ENCODE measurements at places on chromosomes 16 and 17.

- no peak for DNase-seq
Measured at GRCh38 chr17:59763861-59764260, 56.4 kb downstream of the VMP1 start.

GRCh38 chr17:32275060-32276042 lies 9.7 kb downstream of the RHBDL3 start:
- DNase-seq: no peak

DNA sequence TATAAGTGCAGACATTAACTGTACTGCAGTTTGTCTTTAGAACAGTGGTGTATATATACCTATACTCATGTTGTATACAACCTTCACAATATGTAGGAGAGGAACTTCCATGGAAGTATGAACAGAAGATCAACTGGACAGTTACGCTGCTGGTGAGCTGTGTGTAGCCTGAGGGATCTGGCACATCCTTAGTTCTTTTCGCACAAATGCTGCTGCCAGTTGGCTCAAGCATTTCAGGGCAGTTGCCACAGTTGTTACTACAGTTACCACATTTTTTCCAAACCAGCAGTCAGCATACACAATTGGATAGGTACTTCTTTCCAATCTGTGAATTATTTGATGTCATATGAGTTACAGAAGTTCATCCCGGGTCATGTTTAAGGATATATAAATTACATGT lies 539.6 kb upstream of the HSBP1 start:
- DNase-seq: no peak

GRCh38 chr17:57599271-57600045 lies 145.6 kb downstream of the CCDC182 start:
- DNase-seq: no peak

DNA sequence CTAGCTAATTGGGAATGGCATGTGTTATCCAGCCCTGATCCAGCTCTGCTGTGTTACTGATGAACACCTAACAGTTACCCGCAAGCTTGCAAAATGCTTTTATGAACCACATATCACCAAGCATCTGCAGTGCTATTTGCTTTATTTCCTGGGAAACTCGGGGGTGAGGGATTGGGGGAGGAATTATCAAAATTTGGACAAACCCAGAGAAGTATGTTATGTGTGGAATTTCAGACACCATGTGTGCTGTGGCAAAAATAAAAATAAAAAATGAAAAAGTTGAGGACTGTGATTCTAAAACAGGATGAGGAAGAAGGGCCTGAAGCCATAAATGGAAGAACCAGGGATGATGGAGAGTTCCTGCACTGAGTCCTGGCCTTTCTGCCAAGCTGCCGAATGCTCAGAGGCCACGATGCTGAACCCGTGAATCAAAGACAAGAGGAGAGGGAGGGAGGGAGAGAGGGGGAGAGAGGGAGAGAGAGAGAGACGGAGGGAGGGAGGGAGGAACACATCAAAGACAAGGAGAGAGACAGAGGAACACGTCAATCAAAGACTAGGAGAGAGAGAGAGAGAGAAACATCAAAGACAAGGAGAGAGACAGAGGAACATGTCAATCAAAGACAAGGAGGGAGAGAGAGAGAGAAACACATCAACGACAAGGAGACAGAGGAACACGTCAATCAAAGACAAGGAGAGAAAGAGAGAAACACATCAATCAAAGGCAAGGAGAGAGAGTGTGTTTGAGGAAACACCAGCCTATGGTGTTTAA lies 89.8 kb downstream of the MRM3 start:
- no peak for DNase-seq

- DNase-seq: no peak
Measured at GRCh38 chr16:77549876-77550275, 115.0 kb upstream of the ADAMTS18 start.

DNA sequence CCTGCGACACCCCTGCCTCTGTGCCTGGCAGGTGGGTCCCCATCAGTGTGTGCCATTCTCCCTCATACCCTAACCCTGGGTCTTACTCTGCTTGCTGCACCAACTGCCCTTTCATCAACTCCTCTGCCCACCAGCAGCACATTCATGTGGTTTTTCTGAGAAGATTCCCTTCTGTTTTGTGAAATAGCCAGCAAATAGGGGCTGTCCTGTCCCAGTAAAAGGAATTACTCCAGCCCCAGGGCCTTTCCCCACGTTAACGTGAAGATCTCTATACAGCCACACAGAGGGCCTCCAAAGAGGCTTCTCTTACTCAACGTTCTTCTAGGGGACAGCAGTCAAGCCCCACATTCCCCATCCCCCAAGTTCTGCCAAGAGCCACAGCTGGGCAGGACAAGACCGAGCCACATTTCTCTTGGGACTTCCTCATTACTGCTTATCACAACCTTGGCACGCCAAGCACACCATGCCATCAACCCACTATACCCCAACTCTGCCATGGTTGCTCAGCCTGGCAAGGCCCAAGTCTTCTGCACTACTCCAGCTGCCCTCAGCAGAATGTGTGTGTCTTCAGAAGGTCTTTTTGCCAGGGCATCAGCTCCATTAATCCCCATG lies 18.7 kb upstream of the CCL2 start:
- no peak for DNase-seq

DNA sequence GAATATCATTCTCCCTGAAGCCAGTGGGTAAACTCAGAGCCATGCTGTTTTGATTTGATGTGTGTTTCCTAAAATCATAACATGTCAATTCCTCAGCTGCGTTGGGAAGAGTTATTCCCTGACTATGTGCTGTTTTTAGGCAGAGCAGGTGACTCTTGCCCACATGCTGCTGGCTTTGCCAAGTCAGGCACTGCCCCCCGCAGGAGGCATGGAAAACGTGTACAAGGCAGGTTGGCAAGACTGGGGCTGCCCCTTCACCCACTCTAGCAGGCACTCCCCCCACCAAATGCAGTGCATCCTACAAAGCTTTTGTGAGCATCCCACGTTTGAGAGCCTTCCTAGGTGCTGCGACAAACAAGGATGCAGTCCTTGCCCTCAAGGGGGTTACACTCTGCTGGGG lies 38.3 kb upstream of the NAT9 start:
- DNase-seq: no peak

DNA sequence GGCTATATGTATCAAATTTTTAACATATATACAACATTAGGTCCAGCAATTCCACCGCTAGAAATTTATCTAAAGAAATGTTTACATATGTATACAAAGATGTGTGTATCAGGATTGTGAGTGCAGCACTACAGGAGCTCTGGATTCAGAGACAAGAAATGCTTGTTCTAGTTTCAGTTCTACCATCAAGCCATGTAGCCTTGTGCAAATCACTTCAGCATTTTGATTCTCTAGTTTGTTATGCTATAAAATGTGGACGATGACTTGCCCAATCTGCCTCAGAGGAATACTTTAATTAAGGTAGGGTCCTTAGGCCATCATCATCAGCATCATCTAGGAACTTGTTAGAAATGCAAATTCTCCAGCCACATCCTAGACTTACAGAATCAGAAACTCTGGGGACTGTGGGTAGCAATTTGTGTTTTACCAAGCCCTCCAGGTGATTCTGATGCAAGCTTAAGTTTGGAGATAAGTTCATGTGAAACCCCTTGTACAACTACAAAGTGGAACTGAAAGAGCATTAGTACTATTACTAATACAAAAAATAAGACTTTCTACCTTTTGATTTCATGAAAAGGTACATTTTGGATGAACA lies 131.2 kb upstream of the CORO6 start:
- no peak for DNase-seq

GRCh38 chr17:76071531-76072147 lies 678 bp downstream of the SRP68 start:
- DNase-seq: no peak

DNA sequence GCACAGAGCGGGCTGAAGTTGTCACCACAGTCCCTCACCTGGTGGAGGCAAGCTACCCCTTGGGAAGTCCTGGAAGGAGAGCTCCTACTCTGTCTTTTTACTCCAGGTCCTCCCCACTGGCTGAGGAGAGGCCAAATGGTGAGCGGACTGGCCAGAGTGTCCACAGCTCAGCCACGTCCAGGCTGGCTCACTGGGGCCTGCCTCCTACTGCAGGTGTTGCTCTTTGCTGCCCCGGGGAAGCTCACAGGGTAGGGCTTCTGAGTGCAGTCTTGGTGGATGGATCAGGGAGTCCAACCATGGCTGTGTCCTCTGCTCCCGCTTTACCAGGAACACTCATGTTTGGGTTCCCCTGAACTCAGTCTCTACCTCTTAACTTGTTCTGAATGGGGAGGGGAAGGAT lies 2.7 kb downstream of the B9D1 start:
- DNase-seq: no peak

- no peak for DNase-seq
Measured at GRCh38 chr17:17835415-17836249, 1.2 kb downstream of the SREBF1 start.

- DNase-seq: no peak
Measured at GRCh38 chr17:70597774-70598173, 428.4 kb downstream of the KCNJ2 start.

GRCh38 chr17:48925991-48926342 lies 17.8 kb downstream of the UBE2Z start:
- DNase-seq: no peak

- DNase-seq: no peak
Measured at GRCh38 chr17:30519707-30520106, 42.5 kb downstream of the GOSR1 start.

DNA sequence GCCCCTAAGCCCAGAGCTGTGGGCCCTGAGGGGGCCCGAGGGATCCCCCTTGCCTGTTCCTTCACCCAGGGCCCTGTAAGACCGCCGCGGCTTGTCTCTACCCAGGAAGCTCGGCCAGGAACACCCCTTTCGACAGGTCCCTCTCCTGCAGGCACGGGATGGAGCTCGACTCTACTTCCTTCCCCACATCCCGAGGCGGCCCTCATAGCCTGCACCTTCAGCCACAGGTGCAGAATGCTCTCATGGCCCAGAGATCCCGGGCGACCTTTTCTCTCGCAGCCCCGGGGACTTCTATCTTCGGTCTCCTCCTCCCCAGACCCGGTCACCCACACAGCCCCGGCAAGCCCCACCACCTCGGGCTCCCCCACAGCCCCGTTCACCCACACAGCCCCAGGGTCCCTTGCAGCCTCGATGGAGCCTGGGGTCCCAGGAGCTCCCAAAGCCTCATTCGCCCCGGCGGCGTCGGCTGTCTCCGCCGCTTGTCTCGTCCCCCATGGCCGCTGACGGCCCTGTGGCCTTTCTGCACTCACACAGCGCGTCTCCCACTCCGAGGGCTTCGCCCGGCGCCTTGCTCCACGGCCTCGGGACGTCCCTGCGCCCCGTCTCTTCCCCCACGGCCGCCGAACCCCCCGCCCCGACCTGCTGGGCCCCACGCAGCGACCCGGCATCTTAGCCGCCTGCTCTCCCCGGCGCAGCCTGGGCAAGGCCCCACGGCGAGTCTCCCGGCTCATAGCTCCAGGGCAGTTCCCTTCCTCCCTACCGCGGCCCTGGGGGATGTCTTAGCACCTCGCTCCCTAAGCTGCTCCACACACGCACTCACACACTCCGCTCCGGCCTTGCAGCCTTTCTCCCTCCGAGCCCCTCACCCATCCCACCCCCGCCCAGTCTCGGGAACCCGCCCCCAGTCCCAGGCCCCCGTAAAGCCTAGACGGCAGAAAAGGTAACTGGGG lies 650 bp downstream of the KIAA0753 start:
- peak; percentile 58 for DNase-seq

GRCh38 chr16:56985288-56985961 lies 3.9 kb upstream of the NLRC5 start:
- no peak for DNase-seq

- DNase-seq: no peak
Measured at GRCh38 chr17:80645706-80646325, 101.2 kb downstream of the RPTOR start.

DNA sequence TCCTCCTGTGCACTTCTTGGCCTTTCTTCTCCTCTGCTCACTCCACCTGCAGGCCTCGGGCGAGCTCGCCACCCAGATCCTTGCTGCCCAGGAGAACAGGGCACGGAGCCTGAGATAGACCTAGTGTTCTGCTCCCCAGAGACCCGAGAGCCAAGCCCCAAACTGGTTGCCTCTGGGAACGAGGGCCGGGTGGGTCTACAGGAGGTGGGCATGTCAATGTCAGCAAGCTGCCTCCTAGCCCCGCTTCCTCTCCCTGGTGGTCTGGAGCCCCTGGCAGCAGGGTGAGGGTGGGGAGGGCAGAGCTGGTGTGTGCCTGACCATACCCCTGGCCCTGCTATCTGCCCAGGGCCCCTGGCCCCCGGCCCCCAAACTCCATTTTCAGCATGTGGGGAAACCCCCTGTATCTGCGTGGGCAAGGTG lies 841 bp upstream of the NDRG4 start:
- DNase-seq: no peak

GRCh38 chr16:23753908-23754593 lies 775 bp upstream of the CHP2 start:
- DNase-seq: no peak

GRCh38 chr17:64196601-64197000 lies 66.5 kb downstream of the TEX2 start:
- peak; percentile 26 for DNase-seq

GRCh38 chr16:9123871-9124270 lies 32.4 kb downstream of the HAPSTR1 start:
- no peak for DNase-seq

DNA sequence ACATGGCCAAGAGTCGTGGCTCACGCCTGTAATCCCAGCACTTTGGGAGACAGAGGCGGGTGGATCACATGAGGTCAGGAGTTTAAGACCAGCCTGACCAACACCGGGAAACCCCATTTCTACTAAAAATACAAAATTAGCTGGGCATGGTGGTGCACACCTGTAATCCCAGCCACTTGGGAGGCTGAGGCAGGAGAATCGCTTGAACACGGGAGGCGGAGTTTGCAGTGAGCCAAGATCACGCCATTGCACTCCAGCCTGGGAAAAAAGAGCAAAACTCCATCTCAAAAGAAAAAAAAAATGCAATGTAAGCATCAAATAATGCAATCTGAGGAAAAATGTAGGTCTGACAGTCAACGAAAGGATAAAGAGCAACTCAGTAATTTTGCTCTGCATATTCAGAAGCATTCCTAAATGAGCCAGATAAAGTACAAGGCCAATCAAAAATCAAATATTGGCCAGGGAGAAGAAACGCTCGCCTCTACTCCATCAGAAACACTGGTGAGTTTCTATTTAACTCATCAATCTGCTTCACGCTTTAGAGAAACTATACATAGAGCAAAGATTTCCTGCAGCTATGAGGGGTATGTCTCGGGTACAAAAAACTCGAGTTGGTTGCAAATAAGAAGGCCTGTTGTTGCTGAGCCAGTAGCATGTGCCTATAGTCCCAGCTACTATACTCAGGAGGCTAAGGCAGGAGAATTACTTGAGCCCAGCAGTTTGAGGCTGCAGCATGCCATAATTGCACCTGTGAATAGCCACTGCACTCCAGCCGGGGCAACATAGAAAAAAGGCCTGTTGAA lies 3.7 kb downstream of the TXNDC11 start:
- DNase-seq: no peak

GRCh38 chr17:17781591-17782496 lies 54.9 kb downstream of the SREBF1 start:
- DNase-seq: peak; percentile 18

All from HAP-1 (cell line).